ENCODE measurements at places on chromosomes 2 and 18. TPM values are rescaled to one million over a fixed set of nuclear protein-coding genes. Genes with fewer than 3 reads are reported as not detected.

DNA sequence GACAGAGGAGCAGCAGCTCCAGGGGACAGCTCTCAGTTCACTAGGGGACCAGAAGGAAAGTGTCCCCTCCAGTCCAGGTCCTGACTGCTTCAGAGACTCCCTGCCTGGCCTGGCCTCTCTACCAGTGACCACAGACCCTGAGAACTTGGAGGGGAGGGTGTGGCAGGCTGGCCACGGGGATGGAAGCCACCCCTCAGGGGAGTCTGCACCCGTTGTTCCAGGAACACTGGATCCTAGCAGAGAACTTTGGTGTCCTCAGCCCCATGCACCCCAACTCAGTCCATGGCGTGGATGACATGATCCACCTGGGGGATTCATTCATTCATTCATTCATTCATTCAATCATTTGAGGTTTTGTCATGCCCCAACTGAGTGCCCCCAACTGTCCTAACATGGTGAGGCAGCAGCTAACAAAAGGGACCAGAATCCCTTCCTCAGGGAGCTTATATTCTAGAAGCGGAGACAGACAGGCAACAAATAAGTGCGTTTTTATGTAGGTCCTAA, 31.9 kb downstream of the MYO7B start:
- no peaks in the 10 kb centered on the region for H3K27me3 ChIP-seq
- peaks cover 14% of the 10 kb centered on the region for H3K36me3 ChIP-seq
- no peak overlapping the region for H3K27ac ChIP-seq
- H3K4me1 ChIP-seq: peaks cover 9% of the 10 kb centered on the region
- no peak for DNase-seq

DNA sequence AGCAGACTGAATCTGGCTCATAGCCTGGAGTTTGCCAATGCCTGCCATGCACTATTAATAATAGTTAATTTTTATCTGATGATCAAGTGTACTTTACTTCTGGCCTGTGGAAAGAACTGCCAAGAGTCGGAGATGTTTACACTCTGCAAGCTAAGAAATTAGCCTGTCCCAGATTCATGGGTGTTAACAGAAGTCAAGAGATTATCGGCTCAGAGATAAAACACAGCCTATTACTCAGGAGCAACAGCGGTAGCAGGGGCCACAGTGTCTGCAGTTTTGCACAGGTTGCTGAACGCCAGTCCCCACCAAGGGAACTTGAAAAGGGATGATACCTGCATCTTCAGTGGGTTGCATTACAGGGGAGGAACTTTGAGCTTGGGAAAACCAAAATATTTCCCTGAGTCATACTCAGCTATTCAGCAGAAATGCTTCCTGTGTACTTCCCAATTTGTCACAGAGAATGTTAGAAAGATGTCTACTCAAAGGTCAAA, 4.3 kb upstream of the ADI1 start:
- no peaks in the 10 kb centered on the region for H3K36me3 ChIP-seq
- no peaks in the 10 kb centered on the region for H3K27me3 ChIP-seq
- H3K4me3 ChIP-seq: no peak overlapping the region
- no peak for DNase-seq
- peaks cover 3% of the 10 kb centered on the region for H3K4me1 ChIP-seq

DNA sequence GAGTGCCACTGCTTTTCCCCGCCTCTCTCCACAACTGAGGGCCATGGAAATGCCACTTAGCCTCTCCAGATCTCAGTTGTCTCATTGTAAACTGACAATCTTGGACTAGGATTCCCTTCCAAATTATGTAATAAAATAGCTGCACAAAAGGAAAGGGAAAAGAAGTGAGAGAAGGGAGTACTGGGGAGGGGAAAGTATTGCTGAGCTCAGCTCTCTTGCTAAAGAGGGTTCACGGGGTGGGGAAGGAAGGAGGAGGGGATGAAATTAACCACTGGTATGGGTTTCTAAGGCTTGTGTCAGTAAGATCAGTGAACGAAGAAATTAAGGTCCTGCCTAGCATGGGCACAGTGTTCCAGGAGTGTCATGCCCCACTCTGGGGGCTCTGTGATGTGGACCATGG, 417.3 kb downstream of the TGIF1 start:
- H3K4me3 ChIP-seq: no peak overlapping the region
- no peak overlapping the region for H3K27ac ChIP-seq
- H3K36me3 ChIP-seq: no peaks in the 10 kb centered on the region
- no peaks in the 10 kb centered on the region for H3K4me1 ChIP-seq
- no peak for DNase-seq

GRCh38 chr2:26632624-26633185, 8.5 kb downstream of the CIB4 start:
- no peaks in the 10 kb centered on the region for H3K4me1 ChIP-seq
- no peak overlapping the region for H3K4me3 ChIP-seq
- no peak for DNase-seq
- H3K27me3 ChIP-seq: no peaks in the 10 kb centered on the region
- no peaks in the 10 kb centered on the region for H3K36me3 ChIP-seq

LYG2 gene
- total RNA-seq: not detected

NRP2 gene
- total RNA-seq: 146 TPM

Measured in transverse colon (tissue), 4 donors.